ENCODE measurements at places on chromosomes 11 and 22.
A peak's percentile ranks its signal among the peaks of the same experiment; 100 is the strongest.

DNA sequence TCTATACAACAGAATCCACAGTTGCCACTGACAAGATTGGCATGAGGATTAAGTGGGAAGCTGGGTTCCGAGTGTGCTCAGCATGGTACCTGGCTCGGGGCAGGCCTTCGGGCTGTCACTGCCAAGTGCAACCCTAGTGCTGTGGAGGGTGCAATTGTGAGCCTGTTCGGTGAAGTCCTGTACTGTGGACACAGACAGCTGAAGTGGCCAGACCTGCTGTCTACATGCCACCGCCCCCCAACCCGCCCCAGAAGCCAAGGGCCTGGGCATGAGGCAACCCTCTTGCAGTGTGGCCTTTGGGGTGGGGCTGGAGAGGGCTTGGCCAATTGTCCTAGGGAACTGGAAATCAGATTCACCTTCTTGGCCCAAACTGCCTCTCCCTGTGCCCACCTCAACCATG, 15.6 kb upstream of the SHISAL1 start:
- no peak for DNase-seq

DNA sequence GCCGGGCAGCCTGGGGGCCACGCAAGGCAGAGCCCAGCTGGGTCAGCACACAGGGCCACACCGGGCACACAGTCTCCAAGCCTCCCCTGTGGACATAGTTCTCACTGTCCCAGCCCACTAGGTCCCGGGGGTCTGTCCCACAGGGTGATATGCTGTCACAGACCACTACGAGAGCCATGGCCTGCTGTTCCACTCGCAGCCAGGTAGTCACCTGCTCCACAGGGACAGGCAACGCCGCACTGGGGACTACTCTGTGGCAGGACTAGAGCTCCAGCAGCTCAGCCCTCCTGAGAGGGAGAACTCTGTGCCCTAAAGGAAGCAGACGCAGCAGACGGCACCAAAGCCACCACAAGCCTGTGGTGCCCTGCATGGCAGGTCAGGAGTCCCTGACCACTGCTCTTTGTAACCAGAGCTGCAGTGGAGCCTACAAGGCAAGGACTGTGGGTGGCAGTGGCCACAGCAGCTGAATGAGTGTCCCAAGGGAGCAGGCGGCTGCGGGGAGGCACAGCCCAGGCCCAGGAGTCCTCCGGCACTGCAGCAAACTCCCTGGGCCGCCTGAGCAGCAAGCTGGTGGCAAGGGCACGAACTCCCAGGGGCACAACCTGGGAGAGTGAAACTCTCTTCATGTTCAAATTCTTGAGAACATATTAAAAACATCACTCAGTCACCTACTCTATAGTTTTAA, 171.2 kb upstream of the GRK3 start:
- no peak for DNase-seq

DNA sequence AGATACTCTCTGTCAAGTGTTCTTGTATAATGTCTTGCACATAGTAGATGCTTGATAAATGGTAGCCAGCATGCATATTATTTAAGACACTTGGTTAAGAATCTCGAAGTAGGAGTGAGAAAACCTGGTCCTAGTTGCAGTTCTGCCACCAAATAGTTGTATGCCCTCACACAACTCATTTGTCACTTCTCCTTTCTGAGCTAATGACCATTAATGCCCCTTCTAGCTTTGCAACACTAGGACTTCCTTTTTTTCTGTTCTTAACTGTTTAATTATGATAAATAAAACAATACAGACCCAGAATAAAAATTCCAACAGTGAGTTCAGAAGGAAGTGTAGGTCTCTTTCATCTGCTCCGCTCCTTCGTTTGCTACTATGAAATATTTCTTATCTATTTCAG, 453.6 kb downstream of the TMEM135 start:
- DNase-seq, result no peak

DNA sequence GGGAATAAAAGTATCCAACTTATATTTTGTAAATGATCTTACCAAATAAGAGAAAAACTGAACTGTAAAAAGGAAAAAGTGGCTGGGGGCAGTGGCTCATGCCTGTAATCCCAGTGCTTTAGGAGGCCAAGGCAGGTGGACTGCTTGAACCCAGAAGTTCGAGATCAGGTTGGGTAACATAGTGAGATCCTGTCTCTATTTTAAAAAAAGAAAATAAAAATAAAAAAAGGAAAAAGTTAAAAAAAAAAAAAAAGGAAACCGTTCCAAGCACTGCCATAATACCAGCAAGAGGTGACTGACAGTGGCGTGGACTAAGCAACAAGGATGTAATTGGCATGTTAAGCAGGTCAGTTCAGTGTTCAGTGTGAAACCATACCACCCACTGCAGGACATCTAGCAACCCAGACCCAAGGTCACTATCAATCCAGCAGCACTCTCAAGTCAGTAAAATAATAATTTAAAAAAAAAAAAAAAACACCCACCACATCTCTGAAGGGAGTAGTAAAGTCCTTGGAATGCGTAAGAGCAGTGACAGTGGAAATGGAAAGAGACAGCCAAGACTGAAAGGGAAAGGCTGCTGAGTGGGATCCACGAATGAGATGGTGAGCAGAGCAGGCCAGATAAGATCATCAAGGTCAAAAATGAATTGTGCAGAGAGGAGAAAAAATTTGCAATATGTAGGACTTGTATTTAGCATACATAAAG, 43.6 kb downstream of the MAPK1 start:
- no peak for DNase-seq

- no peak for DNase-seq
Measured at GRCh38 chr22:22155607-22156006, 89.0 kb upstream of the VPREB1 start.

GRCh38 chr22:30754971-30755758, 60.5 kb downstream of the OSBP2 start:
- DNase-seq, result peak; percentile 32

- DNase-seq, result no peak
Measured at GRCh38 chr11:131734871-131735270, 364.5 kb downstream of the NTM start.

GRCh38 chr22:27850000-27850521, 48.5 kb upstream of the MN1 start:
- DNase-seq, result no peak

DNA sequence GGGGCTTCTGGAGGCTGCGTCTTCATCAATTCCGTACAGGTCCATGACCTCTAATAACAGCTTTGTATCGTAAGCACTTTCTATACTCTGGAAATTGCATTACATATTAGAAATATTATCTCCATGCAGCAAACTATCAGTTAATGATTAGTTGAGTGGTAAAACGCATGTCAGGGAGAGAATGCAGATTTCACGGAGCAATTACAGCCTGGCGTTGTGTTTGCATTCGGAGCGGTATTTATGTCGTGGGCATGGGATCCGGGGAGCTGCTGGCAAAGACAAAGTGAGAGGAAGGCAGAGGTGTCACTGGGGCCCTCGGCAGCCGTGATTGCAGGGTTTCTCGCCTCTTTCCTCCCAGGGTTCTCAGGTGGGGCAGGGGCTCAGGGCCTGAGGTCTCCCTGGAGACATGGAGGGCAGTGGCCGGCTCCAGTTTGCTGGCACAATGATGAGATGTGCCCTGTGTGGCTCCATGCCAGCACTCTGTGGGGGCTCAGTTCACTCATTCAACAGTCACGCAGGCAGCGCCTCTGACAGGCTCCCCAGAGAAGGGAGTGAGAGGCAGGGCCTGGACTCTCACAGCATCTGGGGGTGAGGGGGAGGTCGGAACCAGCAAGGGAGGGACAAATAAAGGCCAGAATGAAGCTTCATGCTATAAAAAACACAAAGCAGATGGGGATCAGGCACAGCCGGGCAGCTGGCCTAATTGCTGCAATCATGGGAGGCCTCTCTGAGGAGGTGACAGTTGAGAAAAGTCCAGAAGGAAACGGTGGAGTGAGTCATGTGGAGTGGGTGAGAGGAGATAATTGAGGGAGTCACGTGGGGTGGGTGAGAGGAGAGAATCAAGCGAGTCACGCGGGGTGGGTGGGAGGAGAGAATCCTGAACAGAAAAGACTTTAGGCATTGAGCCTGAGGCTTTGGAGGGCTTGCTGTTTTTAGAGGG, 1002.7 kb downstream of the BRD1 start:
- DNase-seq, result no peak

DNA sequence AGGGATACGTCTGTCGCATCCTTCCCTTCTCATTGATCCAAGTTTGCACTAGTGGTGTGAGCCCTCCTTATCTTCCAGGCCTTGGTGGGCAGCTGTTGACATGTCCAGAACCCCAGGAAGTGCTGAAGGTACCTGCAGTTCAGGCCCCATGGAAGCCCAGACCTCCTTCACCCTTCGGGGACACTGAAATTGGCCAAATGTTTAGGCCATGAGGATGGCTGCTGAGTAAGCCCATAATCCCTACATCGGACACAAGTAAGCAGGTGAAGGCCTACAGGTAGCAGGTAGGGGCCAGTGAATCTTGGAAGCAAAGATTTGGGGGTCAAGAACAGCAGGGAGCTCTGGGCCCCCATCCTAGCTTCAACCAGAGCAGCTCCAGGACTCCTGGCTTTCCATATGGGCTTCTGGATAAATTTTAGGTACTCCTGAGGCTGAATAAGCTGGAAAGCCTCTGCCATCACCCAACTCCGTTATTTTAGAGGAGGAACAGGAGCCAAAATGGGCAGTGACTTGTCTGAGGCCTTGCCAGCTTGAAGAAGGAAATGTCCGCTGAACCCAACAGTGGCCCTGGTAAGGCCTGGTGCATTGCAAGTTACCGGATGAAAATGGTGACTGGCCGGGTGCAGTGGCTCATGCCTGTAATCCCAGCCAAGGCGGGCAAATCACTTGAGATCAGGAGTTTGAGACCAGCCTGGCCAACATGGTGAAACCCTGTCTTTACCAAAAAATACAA, 45.2 kb downstream of the MORC2 start:
- DNase-seq, result no peak

- no peak for DNase-seq
Measured at GRCh38 chr11:26599876-26600434, 27.9 kb upstream of the MUC15 start.

DNA sequence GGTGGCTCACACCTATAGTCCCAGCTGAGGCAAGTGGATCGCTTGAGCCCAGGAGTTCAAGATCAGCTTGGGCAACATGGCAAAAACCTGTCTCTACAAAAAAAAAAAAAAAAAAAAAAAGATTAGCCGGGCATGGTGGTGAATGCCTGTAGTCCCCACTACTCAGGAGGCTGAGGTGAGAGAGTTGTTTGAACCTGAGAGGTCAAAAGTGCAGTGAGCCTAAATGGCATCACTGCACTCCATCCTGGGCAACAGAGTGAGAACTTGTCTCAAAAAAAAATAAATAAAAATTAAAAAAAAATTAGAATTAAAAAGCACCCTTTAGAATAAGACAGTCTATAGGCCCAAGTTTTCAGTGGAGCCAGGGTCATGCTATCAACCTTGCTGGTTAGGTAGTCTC, 95.5 kb downstream of the PDHX start:
- no peak for DNase-seq

- no peak for DNase-seq
Measured at GRCh38 chr11:107606141-107606540, 15.2 kb downstream of the ELMOD1 start.

- DNase-seq, result no peak
Measured at GRCh38 chr11:2776351-2777061, 76.7 kb upstream of the KCNQ1OT1 start.

DNA sequence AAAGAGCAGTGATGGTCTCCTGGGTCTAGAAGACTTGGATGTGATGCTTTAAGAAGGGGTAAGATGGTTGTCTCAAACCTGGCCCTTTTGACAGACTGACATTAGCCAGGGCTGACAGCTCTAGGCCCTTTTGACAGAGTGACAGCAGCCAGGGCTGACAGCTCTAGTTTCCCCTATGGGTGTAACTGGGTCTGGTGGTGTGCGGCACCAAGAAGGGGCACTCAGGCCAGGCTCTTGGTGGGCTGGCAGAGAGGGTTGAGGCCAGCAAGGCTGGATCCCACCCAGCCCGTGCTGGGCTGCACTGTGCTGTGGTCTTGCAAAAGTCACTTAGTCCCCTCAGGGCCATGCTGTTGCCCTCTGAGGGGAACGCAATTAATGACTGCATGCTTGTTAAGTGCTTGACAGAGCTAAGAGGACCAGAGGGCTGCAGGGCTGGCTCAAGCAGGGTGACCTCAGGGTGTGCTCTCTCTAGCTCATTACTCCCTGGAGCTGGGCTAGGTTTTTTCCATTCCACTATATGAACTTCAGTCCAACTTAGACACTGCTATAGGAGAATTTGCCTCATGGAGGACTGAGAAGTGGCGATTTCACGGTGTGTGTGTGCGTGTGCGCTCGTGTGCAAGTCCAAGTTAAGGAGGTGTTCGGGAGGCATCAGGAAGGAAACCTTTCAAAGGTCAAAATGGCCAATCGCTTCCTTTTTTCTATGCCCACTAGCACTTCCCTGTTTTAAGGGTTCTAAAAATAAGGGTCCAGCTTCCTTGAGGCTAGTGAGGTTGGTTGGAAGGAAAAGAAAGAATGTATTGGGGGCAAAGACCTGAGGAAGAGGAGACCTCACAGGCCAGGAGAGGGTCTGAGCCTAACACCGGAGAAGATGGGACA, 4.4 kb downstream of the UBASH3B start:
- no peak for DNase-seq

DNA sequence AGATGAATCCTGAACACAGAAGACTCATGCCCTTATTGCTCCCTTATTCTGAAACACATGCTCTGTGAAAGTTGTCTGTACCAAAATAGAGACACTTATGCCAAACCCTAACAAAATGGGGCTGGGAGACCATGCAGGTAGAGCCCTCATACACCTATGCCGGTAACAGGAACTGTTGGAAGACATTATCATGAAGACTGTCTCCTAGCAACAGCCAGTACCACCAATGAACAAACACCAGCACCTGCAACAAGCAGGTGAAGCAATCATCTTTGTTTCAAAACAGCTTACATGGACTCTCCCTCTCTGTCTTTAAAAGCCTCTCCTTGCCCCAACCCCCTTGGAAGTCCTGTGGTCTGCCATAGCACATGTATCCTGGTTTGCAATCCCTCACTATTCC, 17.2 kb downstream of the SLC5A4 start:
- DNase-seq, result no peak

DNA sequence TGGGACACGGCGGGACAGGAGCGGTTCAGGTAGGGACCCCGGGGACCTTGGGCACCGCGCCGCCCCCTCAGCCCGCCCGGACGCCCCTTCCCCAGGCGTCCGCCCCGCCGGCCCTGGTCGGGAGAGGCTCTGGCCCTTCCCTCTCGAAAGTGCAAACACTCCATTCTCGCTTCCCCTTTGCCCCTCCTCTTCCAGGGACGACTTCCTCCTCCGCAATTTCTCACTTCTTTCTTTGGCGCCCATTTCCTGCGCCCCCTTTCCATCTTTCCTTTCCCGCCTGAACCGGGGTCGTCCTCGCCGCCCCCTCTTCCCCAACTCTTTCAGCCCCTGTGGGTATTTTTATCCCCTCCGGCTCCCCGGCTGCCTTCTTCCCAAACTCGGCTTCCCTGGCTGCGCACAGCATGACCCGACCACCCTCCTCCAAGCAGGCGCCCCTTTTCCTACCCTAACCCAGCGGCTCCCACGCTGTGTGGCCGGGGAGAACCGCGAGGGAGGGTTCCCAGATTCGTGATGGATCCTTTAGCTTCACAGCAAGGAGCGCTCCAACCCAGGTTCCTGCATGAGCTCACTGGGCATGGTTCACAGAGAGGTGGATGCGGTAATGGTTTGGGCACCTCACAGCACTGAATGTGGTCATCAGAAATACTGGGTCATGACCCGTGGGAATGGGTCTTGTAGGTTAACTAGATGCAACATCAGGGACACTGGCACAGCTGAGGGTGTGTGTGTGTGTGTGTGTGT, 689 bp downstream of the RAB39A start:
- DNase-seq, result no peak

Data from activated CD4-positive, alpha-beta T cell treated with anti-CD3 and anti-CD28 coated beads for 24 hours (primary cell).